ENCODE measurements at places on chromosomes 12 and 14.

DNA sequence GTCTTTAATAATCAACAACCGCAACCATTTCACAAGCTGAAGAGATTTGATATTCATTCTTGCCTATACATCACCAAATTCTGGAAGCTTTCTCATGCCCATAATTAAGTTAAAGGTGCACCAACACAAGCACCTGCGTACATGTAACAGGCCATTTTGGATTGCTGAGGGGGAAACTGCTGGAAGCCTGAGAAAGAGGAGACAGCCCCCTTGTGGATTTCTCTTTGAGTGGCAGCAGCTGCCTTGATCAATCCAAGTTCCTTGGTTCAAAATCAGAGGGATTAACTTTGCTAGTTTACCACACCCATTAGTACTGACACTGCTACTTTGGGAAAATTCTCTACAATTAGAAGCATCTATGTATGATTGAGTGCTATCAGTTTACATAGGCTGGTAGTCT lies 321.1 kb downstream of the NOVA1 start:
- DNase-seq, result no peak

DNA sequence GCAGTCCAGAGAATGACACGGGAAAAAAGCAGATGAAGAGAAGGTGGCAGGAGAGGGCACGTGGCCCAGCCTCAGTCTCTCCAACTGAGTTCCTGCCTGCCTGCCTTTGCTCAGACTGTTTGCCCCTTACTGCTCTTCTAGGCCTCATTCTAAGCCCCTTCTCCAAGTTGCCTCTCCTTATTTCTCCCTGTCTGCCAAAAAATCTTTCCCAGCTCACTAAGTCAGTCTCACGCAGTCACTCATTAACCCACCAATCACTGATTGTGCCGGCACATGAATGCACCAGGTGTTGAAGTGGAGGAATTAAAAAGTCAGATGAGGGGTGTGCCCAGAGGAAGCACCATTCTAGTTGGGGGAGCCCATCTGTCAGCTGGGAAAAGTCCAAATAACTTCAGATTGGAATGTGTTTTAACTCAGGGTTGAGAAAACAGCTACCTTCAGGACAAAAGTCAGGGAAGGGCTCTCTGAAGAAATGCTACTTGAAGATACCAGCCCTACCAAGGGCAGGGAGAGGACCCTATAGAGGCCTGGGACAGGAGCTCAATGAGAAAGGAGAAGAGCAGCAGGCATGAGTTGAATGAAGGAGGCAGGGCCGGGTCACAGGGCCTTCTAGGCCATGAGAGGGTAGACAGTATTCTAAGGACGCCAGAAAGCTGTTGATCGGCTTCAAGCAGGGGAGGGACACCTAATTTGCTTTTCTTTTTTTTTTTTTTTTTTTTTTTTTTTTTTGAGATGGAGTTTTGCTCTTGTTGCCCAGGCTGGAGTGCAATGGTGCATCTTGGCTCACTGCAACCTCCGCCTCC lies 40.9 kb downstream of the DAD1 start:
- DNase-seq, result no peak

DNA sequence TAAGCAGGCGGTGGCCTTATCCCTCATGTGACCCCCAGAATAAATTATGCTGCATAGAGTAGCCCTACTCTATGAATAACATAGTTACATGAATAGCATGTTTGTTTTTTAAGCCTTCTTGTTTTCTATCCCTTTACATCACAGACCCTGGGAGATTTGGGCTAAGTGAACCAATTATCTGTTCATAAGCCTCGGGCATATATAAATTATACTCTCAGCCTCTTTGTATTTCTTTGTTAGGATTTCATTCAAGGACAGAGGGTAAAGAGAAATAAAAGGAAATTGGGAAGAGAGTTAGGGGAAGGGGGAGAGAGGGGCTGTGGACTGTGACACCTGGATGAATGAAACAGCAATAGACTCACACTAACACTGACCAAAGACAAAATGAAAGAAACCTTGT lies 35.3 kb upstream of the RTRAF start:
- DNase-seq, result no peak

- DNase-seq, result no peak
Observed at GRCh38 chr12:4736091-4736490, 15.9 kb downstream of the GALNT8 start.

All from AG04450 (cell line).